Activated CD8-positive, alpha-beta T cell treated with anti-CD3 and anti-CD28 coated beads for 36 hours (primary cell): ENCODE measurements at places on chromosomes 6 and 20. TPM values are rescaled to one million over a fixed set of nuclear protein-coding genes. Genes with fewer than 3 reads are reported as not detected.

- peak; percentile 9 for DNase-seq
These were observed 14.2 kb downstream of the ITCH start for GRCh38 chr20:34377072-34377847.

- no peak for DNase-seq
These were observed 22.0 kb upstream of the VSTM2L start for GRCh38 chr20:37880726-37881591.

GRCh38 chr6:43941174-43941573 is 171.2 kb downstream of the VEGFA start:
- DNase-seq = no peak

The DLK2 gene
- 1.1 TPM for total RNA-seq

- DNase-seq = no peak
These were observed 6.5 kb upstream of the SCRT2 start for GRCh38 chr20:682123-682522.

DNA sequence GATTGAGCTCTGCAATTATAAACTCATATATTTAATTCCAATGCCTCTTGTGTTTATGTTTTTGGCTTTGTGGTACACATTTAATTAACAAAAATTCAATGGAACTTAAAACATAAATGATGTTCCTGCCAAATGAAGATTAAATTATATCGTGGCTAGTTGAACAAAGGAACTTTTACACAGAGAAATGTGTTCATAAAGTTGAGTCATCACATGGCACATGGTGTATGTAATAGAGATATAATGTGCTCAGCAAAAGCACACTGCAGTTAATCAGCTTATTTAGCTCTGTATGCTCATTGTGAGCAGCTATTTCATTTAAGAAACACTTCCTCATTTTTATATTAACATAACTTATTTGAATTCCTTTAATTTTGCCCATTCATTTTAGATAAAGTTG is 1295.6 kb upstream of the CITED2 start:
- no peak for DNase-seq

The PTK6 gene
- 0.18 TPM for total RNA-seq

DNA sequence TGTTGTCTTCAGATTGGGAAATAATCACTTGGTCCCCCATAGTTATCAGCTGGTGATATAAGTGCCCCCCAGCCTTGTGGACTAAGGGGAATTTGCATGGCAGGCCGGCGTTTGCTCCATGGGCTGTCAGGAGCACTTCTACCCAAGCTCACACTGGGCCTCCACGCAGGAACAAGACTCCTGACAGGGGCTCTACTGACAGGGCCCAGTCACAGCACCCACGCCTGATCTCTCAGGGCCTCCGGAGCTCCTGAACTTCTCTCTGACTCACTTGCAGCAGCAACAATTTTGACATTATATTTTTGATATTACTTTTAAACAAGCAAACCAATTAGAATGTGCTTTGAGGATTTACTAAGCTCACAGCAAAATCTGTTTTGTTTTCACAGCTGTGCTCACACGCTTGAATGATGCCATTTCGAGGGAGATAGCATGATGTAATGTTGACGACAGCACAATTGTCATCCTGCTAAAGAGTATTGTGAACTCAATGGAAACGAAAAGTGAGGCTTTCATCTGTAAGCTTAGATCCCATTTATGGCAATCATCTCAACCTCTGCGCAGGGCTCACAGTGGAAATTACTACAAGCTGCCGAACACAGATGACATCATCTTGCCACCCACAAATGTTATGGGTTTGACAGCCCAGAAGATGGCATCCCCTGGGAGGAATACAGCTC is 28.7 kb upstream of the TXNDC5 start:
- no peak for DNase-seq

- no peak for DNase-seq
These were observed 212.3 kb downstream of the TFAP2C start for GRCh38 chr20:56841346-56841908.

The FAM83C gene
- total RNA-seq = not detected

The PRND gene
- not detected for total RNA-seq

DNA sequence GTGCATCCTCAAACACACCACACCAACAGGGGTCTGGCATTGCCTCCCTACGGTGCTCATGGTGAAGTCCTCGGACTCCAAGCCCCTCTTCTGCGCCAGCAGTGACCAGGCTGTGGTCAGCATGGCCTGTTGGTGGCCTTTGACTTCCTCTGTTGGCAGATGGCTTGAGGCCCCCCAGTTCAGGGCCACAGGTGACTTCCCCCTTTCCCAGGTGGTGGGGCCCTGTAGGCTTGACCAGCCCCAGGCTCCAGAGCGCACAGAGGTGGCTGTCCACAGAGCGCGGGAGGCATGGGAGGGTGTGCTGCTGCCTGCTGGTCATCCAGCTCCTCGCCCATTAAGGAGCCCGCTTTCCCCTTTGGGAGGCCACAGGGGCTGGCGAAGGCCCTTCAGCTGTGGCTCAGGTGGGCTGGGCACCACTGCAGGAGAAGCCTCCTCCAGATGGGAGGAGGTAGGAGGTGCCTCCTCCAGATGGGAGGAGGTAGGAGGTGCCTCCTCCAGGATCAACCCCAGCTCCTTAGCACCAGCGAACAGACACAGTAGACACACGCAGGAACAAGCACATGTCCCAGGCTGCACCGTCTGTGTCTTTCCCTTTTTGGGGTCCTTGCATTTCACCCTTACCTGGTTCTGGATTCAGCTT is 52.1 kb upstream of the BHLHE23 start:
- DNase-seq = no peak

DNA sequence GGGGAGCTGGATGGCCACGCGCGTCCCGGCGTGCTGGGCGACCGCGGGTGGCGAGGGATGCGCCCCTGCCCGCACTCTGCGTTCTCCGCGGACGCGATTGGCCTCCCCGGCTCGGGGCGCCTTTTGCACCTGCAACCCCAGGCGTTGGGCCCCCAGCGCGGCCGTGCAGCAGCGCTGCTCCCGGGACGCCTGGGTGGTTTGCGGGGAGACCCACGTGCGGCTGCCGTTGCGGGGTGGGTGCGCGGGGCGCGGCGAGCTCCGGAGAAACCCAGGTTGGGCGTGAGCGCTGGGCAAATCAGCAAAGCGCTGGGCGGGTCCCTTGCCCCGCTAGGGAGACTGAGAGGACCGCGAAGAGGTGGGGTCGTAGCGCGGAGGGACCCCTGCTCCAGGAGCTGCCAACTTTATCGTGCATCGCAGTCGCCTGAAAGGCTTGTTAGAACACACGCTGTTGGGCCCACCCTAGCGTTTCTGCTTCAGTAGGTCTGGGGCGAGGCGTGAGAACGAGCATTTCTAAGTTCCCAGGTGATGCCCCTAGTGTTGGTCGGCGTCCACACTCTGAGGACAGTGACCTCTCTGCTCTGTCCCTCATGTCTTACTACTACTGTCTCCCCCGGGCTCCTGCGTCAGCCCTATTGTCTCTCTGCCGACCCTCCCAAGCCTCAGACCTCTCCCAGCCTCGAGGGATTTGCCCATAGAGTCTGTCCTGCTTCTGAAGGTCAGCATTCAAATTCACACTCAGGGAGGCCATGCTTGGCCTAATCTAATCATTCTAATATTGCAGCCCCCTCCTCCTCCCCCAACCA is 538 bp upstream of the ZFP64 start:
- DNase-seq = peak; percentile 61

- no peak for DNase-seq
These were observed 506.4 kb upstream of the SOX4 start for GRCh38 chr6:21087188-21087587.

DNA sequence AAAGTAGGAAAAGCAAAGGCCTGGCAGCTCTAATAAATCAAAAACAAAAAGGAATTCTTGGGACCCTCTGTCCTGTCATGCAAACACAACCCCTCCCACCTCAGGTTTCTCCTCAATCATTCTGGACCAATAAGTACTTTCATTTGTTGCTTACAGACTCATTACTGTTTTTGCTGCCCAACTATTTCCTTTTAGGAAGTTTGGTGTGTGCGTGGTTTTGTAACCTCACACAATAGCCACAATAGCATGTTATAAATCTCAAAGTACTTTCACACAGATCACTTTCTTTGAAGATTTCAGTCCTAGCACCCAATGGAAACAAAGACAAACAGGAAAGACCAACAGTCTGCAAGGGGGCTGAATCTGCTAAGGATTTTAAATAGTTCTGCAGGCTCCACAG is 4.5 kb downstream of the MRPL14 start:
- DNase-seq = peak; percentile 50

The OPRM1 gene
- total RNA-seq = not detected

The KCNK15 gene
- 0.29 TPM for total RNA-seq

The TMEM14C gene
- total RNA-seq = 62.0 TPM

DNA sequence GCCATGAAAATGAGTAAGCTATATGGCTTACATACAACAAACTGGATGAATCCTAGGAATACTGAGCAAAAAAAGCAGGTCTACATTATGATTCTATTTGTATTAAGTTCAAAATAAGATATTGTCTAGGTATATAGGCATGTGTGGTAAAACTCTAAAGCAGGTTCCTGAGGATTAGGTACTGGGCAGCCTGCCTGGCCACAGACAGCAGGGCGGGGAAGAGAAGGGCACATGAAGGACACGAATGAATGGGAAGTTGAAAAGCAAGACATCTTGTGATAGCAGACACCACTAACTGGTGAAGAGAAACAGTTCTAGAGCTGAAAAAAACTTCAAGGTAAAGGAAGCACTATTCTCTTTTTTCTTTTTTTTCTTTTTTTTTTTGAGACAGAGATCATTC is 72.6 kb upstream of the SLC4A11 start:
- no peak for DNase-seq

DNA sequence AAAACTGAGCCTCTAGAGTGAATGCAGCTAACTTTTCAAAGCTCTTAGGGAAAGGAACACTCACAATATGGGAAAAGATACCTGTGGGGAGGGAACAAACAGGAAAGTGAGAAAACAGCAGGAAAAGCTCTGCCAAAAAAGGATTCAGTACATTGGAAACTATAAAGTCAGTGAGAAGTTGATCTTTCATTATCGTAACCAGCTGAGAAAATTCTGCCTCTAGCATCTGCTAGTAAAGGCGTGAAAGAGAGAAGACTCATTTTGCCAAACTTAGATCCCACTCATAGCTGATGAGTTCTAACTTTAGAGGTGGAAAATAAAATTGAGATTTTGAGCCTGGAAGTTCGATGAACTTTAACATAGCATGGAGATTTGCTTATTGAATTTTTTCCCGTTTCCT is 321.8 kb upstream of the RNF217 start:
- DNase-seq = no peak
